ENCODE measurements at places on chromosomes 13 and 19.

GRCh38 chr13:42495255-42495654, 78.7 kb upstream of the TNFSF11 start:
- DNase-seq = no peak

DNA sequence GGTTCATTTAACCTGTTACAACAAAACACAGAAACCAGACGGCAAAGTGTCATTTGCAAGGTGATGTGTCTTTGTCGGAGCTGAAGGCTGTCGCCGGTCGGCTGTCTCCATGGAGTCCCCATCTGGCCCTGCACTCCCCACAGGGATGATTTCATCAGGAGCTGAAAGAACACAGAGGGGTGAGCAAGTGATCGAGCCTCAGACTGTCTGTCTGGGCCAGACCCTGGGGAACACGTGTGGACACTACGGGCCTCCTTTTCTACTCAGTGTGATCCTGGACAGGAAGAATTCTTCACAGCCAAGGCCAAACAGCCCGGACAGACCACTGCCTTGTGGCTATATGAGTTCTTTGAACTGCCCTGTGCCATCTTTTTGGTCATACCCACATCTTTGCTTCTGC, 85.1 kb downstream of the RNASEH2B start:
- DNase-seq = no peak

DNA sequence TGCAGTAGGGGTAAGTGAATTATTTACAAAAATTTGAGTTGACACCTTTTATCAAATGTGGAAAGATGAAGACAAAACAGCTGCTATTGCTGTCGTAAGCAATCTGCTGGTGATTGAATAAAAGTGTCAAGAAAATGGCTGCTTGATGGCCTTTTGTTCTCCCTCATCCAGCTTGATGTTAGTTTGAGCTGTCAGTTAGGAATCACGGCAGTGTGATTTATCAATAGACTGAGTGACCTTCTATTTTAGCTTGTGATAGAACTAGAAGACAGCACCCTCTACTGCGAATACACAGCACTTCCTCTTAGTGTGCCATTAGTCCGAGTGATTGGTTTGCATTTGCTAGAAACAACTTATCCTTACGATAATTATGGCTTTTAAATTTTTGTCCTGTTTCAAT, 76.3 kb downstream of the MZT1 start:
- no peak for DNase-seq

DNA sequence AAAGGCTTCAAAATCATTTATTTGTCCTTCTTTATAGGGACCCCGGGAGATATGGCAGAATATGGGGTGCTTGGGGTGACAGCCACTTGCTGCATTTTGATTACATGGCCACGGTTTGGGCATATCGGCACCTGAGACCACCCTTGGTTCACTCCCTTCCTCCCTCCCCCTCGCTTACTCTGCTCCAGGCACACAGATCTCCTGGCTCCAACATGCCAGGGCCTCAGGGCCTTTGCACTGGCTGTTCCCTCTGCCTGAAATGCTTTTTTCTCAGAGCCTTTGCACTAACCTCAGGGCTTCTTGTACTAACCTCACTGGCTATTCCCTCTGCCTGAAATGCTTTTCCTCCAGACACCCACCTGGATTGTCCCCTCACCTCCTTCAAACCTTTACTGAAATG, 23.8 kb downstream of the VAV1 start:
- DNase-seq = no peak

- DNase-seq = no peak
Measured at GRCh38 chr19:31351056-31351854, 2.0 kb upstream of the TSHZ3 start.

DNA sequence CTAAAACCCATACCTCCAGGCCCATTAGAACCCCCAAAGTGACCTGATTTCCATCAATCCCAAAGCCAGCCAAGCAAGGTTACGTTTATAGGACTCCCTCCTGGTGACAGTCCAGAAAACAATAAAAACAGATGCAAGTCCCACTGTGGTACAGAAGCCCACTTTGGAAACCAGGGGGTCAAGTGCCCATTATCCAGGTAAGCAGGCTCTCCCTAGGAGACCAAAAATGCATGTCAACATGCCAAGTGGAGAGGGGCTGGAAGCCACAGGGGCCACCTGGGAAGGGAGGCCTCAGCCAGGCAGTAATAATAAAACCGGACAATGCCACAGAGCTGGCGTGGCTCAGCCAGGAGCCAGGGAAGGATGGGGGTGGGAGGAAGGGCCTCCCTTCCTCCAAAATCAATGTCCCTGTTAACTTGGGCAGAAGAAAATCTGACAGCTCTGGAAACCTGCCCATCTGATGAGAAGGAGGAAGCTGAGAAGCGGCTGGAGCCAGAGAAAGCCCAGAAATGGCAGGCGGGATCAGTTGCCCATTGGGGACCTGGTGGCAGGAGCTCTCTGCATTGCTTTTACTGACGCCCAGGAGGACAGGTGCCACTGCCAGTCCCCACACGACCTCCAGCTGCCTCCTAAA, 160.4 kb downstream of the ZIC5 start:
- no peak for DNase-seq

- no peak for DNase-seq
Measured at GRCh38 chr13:43132257-43132656, 108.9 kb downstream of the DNAJC15 start.

DNA sequence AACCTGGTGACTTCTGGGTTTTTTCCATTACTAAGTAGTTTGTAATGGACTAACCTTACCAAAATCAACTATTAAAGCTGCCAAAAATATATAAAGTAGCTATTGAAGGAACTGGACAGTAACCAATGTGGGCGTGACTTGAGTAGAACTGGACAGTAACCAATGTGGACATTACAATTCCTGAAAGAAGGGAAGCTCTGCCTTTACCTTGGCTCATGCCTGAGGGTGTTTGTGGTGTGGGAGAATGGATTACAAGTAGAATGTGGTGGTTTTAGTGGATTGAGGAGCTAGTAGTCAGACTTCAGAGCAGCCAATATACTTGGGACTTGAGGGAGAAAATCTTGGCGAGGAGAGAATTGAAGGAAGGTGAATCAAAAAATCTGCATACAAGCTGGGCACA, 17.5 kb downstream of the LRRC63 start:
- DNase-seq = no peak

DNA sequence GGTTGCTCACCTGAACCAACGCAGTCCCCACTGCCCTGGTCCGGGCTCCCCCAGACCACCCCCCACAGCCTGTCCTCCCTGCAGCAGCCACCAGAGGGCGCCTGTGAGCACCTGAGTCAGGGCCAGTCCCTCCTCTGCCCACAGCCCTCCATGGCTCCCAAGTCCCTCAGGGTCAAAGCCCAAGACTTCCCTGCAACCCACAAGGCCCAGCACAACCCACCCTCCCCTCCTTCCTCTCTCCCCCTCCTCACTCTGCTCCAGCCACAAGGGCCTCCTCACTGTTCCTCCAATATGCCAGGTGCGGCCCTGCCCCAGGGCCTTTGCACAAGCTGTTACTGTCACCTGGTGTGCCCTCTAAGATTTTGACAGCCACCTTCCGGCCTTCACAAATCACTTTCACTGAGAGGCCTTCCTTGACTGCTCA, 10.9 kb downstream of the GNA15 start:
- DNase-seq = no peak

DNA sequence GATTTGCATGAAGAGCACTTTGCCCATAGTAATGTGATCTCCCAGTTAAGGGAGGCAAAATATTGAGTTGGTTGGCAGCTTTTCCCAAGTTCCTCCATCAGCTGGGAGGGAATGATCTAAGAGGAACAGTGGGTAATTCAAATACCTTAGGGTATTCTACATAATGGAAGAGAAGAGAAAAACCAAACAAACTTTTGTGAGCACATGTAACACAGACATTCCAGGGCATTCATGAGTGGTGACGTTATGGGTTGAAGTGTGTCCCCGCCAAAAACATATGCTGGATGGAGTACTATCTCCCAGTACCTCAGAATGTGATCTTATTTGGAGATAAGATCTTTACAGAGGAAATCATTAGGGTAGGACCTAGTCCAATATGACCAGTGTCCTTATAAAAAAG, 220.1 kb downstream of the FOXO1 start:
- no peak for DNase-seq

GRCh38 chr19:16623576-16623975, 4.4 kb downstream of the MED26 start:
- DNase-seq = no peak

GRCh38 chr19:38693380-38694223, 46.2 kb downstream of the ACTN4 start:
- DNase-seq = no peak
